Stimulated activated CD4-positive, alpha-beta T cell treated with anti-CD3 and anti-CD28 coated beads, TNF-alpha, amount 100 ng/mL, for 24 hours (primary cell): ENCODE measurements at places on chromosomes 11 and 22.

GRCh38 chr11:66332371-66333219 is 3.6 kb downstream of the RIN1 start:
- no peak for DNase-seq

- DNase-seq, result no peak
Observed at GRCh38 chr11:14458377-14458776, 41.2 kb downstream of the COPB1 start.

GRCh38 chr22:47804281-47804680 is 1041.8 kb downstream of the TBC1D22A start:
- DNase-seq, result no peak

GRCh38 chr11:16278273-16278672 is 78.1 kb downstream of the SOX6 start:
- DNase-seq, result no peak

GRCh38 chr11:27902981-27903624 is 202.8 kb upstream of the BDNF start:
- DNase-seq, result no peak

- no peak for DNase-seq
Observed at GRCh38 chr22:22157348-22157725, 87.2 kb upstream of the VPREB1 start.

- DNase-seq, result no peak
Observed at GRCh38 chr11:127002669-127003259, 2.2 kb upstream of the KIRREL3 start.

- DNase-seq, result no peak
Observed at GRCh38 chr11:31326470-31327148, 42.9 kb downstream of the DCDC1 start.

GRCh38 chr11:65404210-65404609 is 17.8 kb downstream of the FRMD8 start:
- no peak for DNase-seq

GRCh38 chr22:46476547-46476941 is 60.9 kb downstream of the CELSR1 start:
- DNase-seq, result no peak

- DNase-seq, result no peak
Observed at GRCh38 chr11:68704887-68705286, 20.5 kb downstream of the GAL start.

- no peak for DNase-seq
Observed at GRCh38 chr22:41992496-41992895, 6.1 kb upstream of the WBP2NL start.

DNA sequence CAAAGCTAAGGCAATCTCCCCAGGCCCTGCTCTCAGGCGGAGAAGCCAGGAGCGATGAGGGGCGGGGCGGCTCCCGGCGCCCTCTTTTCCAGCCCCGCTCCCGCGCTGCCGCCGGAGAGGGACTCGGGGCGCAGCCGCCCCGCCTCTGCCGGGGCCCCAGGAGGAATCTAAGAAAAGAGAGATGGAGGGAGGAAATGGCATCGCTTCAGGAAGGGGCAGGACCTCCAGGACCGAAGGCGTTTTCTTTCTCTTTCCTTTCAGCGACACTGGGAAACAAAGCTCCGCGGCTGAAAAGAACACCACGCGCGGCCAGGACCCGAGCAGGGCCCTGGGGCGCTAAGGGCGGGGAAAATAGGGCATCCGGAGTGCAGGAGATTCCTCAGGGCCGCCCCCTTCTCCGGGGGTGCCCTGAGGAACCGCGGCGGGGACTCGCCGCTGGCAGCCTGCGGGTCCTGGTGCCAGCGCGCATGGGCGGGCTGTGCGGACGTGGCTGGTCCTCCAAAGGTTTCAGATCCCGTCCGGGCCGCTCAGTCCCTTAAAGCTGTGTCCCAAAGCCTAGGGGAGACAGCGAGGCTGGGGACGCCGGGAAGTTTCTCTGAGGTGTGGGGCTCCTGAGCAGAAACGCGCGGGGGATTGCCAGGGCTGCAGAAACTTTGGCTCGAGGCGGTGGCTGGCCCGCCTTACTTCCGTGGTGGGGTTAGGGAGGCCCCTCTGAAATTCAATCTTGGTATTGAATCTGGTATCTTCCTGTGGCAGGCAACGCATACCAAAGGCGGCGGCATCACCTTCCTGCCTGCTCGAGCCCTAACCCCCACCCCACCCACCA is 2.8 kb upstream of the BSX start:
- no peak for DNase-seq

GRCh38 chr11:68825571-68825970 is 16.1 kb downstream of the CPT1A start:
- DNase-seq, result no peak

DNA sequence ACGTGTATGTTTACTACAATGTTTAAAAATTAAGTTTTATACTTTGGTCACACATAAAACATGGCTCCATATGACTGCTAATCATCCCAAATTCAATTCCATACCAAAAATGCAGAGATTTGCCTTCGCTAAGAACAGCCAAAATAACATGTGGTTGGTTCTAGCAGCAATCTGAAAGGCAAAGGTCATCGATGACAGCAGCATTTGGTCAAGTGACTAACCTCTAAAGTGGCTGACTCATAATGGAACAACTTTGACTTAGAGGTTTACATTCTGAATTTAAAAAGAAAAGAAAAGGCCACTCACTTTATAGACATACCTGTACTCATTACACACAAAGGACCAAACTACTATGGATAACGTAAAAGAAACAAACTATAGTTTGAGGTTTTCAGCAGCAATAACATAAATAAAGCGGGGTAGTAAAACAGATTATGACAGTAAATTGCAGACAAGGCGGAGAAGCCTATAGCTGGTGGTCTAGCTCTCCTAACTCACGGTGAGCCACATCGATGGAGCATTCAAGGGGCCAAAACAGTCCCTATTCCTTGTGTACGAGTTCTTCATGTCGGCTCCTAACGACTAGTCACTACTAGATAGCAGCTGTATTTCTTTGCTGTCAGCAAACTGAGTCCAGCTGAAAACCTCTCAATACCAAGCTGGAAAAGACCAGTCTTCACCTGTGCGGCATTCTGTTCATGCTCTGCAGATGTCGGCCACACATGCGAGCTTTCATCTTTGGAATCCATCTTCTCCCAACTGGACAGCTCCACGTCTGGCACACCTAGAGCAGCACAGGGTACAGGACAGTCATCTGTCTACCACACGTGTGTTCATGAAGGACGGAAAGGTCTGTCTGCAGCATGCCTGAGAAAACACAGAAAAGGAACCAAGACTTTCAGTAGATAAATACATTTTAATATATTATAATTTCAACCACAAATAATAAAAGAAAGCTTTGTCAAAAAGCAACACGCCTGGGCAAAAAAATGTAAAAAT is 42.1 kb downstream of the PRDM10 start:
- no peak for DNase-seq

- no peak for DNase-seq
Observed at GRCh38 chr22:42717197-42717928, 3.3 kb downstream of the A4GALT start.
